CD4-positive, CD25-positive, alpha-beta regulatory T cell (primary cell): ENCODE measurements at places on chromosomes 5 and 9. TPM values are rescaled to one million over a fixed set of nuclear protein-coding genes. Genes with fewer than 3 reads are reported as not detected.

GABRB2 gene
- not detected for total RNA-seq

RNF130 gene
- 4.2 TPM for total RNA-seq

DNA sequence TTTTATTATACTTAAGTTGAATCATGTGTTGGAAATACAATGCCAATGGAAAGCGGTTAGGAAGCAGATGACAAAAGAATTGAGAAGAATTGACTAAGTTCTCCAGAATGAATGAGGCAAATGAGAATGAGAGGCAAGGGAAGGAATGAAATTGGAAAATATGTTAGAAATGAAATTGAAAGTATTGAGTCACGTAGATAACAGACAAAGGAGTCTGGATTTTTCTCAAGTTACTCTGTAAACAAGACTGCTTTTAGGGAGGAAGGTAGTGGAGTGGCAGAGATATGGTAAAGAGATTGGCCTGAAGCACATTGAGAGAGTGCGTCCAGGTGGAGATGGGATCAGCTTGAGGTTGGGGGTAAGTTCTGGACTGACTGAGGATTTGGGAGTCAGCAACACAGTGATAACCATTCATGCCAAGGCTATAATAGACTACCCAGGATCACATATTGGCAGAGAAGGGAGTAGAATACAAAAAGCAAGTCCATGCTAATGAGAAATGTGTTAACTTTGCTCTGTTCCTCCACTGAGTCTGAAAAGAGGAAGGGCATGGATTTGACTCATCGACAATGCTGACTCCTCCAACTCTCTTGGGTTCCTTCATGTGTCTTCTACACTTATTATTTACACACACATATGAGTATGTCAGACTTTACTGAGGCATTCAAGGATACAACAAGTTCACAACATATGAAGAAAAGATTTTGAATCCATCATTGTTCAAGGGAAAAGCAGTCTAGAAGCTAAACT is 814.2 kb upstream of the ZNF608 start:
- H3K4me1 ChIP-seq = no peaks in the 10 kb centered on the region
- H3K27ac ChIP-seq = no peak overlapping the region
- H3K27me3 ChIP-seq = no peaks in the 10 kb centered on the region
- DNase-seq = no peak
- H3K4me3 ChIP-seq = no peak overlapping the region
- H3K36me3 ChIP-seq = no peaks in the 10 kb centered on the region

DNA sequence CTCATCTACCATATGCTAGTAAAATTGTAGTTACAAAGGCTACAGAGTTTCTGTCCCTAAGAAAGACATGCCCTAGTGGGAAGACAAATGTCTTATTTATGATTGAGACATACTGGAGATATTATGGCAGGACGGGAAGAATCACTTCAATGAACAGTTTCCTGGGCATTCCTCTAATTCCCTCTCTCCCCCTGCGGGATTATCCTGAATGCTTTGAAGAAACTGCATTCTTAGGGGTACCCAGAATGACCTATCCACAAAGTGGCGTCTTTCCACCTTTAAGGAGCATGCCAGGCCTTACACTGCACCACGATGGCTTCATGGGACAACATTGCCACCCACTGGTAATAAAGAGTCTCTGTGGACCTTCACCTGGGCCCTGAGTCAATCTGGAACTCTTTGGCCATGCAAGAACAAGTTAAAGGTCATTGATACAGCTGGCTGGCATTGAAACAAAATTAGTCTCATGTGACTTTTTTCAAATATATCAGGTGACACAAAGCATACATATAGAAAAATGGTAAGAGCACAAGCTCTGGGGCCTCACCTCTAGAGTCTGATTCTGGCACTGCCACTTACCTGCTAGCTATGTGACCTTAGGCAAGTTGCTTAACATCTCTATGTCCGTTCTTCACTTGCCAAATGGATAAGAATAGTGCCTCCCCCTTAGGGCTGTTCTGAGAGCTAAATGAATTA is 32.0 kb downstream of the ANKRD55 start:
- no peak overlapping the region for H3K4me3 ChIP-seq
- H3K36me3 ChIP-seq = no peaks in the 10 kb centered on the region
- peak; percentile 38 for DNase-seq
- H3K27ac ChIP-seq = no peak overlapping the region

ZFR gene
- total RNA-seq = 63.6 TPM

GRCh38 chr5:4099386-4099785 is 503.8 kb downstream of the IRX1 start:
- no peaks in the 10 kb centered on the region for H3K27me3 ChIP-seq
- no peaks in the 10 kb centered on the region for H3K36me3 ChIP-seq
- H3K4me1 ChIP-seq = no peaks in the 10 kb centered on the region
- no peak overlapping the region for H3K4me3 ChIP-seq
- H3K27ac ChIP-seq = no peak overlapping the region

- H3K27me3 ChIP-seq = peaks cover 4% of the 10 kb centered on the region
- H3K36me3 ChIP-seq = no peaks in the 10 kb centered on the region
- no peak for DNase-seq
- H3K27ac ChIP-seq = no peak overlapping the region
Measured at GRCh38 chr9:97768746-97769145, 71.6 kb upstream of the XPA start.

GABRA6 gene
- total RNA-seq = not detected

UAP1L1 gene
- 14.8 TPM for total RNA-seq

- H3K27me3 ChIP-seq = no peaks in the 10 kb centered on the region
- H3K4me3 ChIP-seq = no peak overlapping the region
- no peaks in the 10 kb centered on the region for H3K36me3 ChIP-seq
- no peaks in the 10 kb centered on the region for H3K4me1 ChIP-seq
- DNase-seq = no peak
Measured at GRCh38 chr9:106350777-106351176, 512.2 kb upstream of the ZNF462 start.

DNA sequence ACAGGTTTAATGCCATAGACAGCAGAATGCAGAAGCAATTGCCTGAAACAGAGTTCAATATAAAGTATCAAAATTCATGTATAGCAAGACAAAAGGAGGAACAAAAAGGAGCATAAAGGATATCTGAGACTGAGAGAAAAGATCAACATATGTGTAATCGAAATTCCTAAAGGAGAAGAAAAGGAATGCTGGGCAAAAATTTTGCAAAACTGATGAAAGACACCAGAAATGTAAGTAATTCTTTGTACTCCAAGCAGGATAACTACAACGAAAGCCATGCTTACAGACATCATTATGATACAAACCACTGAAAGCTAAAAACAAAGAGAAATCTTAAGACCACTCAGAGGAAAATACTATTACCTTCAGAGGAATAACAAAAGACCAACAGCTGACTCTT is 72.8 kb upstream of the MTAP start:
- no peaks in the 10 kb centered on the region for H3K4me1 ChIP-seq
- H3K27me3 ChIP-seq = peaks cover 2% of the 10 kb centered on the region
- H3K27ac ChIP-seq = no peak overlapping the region
- H3K4me3 ChIP-seq = no peak overlapping the region
- H3K36me3 ChIP-seq = no peaks in the 10 kb centered on the region

GRCh38 chr9:99296291-99296951 is 74.3 kb downstream of the SEC61B start:
- no peaks in the 10 kb centered on the region for H3K36me3 ChIP-seq
- H3K4me1 ChIP-seq = no peaks in the 10 kb centered on the region
- DNase-seq = peak; percentile 56
- H3K4me3 ChIP-seq = peak overlapping the region; percentile 18
- H3K27ac ChIP-seq = no peak overlapping the region

CARTPT gene
- total RNA-seq = not detected
